NCI-H2227 treated with DMSO at 0.1 percent for 48 hours (cell line): ENCODE measurements at places on chromosomes 6 and 20.
A peak's percentile ranks its signal among the peaks of the same experiment; 100 is the strongest.

- no peak for DNase-seq
Observed at GRCh38 chr20:9374072-9374471, 140.3 kb upstream of the LAMP5 start.

DNA sequence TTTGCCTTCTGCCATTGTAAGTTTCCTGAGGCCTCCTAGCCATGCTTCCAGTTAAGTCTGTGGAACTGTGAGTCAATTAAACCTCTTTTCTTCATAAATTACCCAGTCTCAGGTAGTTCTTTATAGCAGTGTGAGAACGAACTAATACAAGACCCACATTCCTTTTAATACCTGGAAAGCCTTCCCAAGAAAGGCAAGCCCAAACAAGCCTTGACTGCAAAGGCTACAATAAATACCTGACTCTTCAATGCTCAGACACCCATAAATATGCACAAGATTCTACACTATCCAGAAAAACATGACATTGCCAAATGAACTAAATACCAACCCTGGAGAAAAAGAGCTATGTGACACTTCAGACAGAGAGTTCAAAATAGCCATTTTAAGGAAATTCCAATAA is 338.8 kb downstream of the HAO1 start:
- DNase-seq = no peak

- no peak for DNase-seq
Observed at GRCh38 chr6:79913369-79913768, 34.0 kb downstream of the ELOVL4 start.

- DNase-seq = no peak
Observed at GRCh38 chr20:51417250-51418136, 125.0 kb downstream of the NFATC2 start.

DNA sequence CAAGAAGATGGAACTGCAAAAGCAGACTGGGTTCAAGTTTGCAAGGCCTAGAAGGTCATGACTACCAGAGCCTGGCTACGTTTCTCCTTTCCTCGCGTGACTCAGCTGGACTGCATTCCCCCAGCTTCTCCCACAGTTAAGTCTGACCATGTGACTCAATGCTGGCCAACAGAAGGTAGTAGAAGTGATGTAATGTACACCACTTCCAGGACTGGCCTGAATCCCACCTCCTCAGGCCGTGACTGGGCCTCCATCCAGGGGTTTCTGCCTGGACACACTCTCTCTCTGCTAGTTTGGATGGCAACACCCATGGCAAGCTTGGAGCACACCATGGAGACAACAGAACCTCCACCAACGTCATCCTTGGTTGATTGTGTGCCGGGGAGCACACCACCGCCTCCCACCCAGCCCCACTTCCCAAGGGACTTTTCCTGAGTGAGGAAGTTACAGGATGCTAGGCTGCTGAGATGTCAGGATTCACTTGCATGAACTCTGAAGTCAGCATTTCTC is 112.0 kb upstream of the CDYL start:
- no peak for DNase-seq

DNA sequence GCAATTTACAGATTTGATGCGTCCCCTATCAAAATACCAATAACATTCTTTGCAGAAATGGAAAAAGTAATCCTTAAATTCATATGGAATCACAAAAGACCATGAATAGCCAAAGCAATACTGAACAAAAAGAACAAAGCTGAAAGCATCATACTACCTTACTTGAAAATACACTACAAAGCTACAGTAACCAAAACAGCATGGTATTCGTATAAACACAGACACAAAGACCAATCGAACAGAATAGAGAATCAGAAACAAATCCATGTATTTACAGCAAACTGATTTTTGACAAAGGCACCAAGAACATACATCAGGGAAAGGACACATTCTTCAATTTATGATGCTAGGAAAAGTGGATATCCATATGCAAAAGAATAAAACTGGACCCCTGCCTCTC is 206.5 kb upstream of the PDE10A start:
- DNase-seq = no peak

GRCh38 chr6:73564578-73565345 is 43.9 kb upstream of the EEF1A1 start:
- no peak for DNase-seq

DNA sequence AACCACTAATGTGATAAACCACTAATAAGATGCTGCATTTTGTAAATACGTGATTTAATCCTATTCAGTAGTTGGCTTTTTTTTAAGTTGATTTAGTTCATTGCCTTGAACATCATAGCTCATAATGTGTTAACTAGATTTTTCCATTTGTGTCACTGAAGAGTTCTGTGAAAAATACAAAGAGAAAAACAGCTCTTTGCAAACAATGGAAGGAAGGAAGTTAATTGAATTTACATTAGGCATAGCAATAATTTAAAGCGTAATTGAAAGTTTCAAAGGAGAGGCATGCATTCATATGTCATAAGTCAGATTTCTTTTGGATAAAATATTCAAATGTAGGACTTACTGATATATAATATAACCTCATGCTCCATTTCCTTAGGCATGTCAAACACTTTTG is 102.3 kb downstream of the TBC1D7 start:
- DNase-seq = no peak

- DNase-seq = no peak
Observed at GRCh38 chr6:16819752-16820151, 58.5 kb upstream of the ATXN1 start.

GRCh38 chr20:46303176-46303956 is 4.9 kb downstream of the CDH22 start:
- DNase-seq = no peak

DNA sequence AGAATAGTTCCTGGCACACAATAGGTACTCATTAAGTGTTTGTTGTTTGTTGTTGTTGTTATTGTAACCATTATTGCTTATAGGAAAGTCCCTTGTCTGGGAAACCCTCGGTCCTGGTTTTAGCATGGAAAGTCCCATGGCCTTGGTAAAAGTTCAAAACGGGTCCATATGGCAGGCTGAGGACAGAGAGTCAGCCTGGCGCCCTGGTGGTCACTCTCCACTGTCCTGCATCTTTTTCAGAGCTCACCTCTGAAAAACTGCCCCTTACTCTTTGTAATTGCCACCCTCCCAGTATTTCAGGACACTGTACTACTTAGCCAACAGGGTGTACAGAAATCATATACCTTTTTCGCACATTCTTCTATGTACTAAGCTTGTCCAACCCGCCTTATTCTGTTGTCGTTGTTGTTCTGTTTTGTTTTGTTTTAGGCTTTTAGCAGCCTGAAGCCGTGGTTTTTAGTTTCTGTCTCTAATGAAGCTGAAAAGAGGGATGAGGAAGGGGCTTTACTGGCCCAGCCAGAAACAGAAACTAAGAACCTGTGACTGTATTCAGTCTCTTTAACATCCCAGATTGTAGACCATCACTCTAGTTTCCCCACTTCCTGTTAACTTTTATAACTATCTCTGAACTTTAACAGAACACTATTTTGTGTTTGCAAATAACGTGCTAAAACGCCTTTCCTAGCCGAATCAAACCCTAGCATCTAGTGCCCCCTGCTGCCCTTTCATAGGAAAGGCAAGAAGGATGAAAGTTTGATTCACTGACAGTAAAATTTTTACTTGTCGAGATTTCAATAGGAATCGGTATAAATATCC is 7.6 kb upstream of the TMEM14A start:
- peak; percentile 44 for DNase-seq

GRCh38 chr20:15866916-15867730 is 706.1 kb downstream of the KIF16B start:
- no peak for DNase-seq

GRCh38 chr20:19605786-19606485 is 152.1 kb upstream of the RIN2 start:
- DNase-seq = no peak

- DNase-seq = no peak
Observed at GRCh38 chr6:131998255-131998982, 47.2 kb upstream of the CCN2 start.

DNA sequence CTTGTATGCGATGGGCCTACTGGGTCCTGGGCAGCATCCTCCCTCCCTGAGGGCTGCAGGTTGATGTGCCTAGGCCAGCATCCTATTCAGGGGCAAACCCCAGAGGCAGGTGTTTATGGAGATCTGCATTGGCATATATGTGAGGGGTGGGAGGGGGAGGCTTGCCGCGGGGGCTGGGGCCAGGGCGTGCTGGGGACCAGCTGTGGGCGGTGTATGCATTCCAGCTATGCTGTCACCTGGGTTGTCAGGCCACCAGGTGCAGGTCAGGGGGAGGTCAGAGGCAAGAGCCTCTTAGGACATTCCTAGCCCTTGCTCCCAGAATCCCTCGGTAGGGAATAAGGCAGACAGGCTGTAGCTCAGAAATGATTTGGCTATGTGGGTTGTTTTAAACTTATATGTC is 11.9 kb downstream of the FOXA2 start:
- DNase-seq = no peak

GRCh38 chr6:20211941-20212391 is 303 bp downstream of the MBOAT1 start:
- DNase-seq = peak; percentile 63

GRCh38 chr20:46757754-46758678 is 48.6 kb downstream of the SLC2A10 start:
- peak; percentile 67 for DNase-seq

GRCh38 chr6:46129291-46129628 is 529 bp upstream of the ENPP4 start:
- DNase-seq = no peak

DNA sequence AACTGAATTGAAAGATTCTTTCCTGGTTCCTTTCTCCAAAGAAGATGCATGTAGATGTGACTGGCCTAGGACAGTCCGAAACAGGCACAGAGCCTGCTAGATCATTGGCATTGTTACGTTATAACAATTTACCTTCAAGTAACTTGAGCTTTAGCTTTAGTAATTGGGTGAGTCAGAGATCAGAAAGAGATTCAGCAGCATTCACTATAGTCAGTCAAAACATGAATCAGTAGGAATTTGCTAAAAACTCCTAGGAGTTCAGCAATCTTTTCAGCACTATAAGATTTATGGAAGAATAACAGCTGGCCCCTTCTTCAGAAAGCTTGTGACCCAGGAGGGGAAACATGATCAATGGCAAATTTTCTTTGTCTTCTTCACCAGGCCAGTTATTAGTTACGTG is 281.7 kb upstream of the PRDM1 start:
- no peak for DNase-seq

- no peak for DNase-seq
Observed at GRCh38 chr6:10723567-10723881, 654 bp downstream of the TMEM14C start.

DNA sequence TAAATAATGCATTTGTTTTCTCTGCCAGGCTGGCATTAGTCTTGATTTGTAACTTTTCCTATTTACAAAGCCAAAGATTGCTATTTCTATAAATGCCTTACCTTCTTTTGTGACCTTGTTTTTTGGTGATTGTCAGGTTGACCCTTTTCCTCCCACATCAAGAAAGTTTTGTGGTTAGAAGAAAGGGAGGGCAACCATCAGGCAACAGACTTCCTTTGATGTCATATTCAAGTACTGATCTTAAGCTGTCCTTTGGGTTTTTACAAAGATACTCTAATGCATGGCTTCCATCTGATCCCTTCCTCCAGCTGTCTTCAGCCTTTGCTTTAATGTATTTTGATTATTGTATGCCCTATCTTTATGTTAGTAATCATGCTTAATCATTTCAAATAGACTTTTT is 23.9 kb downstream of the RNF217 start:
- DNase-seq = no peak

- no peak for DNase-seq
Observed at GRCh38 chr6:14117158-14118090, at the start of gene CD83. Gene CD83, plus strand, starts transcription at chr6:14117772. Its CDS starts 40 bp downstream, at chr6:14117812.
